Heart left ventricle (tissue), 16 donors: ENCODE measurements at places on chromosomes 13 and 19. TPM values are rescaled to one million over a fixed set of nuclear protein-coding genes. Genes with fewer than 3 reads are reported as not detected.

Gene TSSK6
- polyA plus RNA-seq = 0.57 TPM

Gene OR7C1
- not detected for polyA plus RNA-seq

Gene FAM216B
- polyA plus RNA-seq = 0.38 TPM

Gene SYT5
- not detected for polyA plus RNA-seq

Gene URAD
- not detected for polyA plus RNA-seq

Gene CFAP97D2
- polyA plus RNA-seq = not detected

Gene ZNF844
- polyA plus RNA-seq = 6.3 TPM

Gene ADGRE1
- polyA plus RNA-seq = 0.12 TPM

Gene GIPC3
- polyA plus RNA-seq = 1.2 TPM

Gene SMIM17
- 0.34 TPM for polyA plus RNA-seq

Gene PRRG2
- polyA plus RNA-seq = 3.2 TPM

Gene CLDND2
- polyA plus RNA-seq = not detected

- DNase-seq = no peak
Observed at GRCh38 chr13:27077451-27077850, 94.2 kb downstream of the USP12 start.

- DNase-seq = no peak
Observed at GRCh38 chr13:68727165-68727564, 1380.5 kb upstream of the ATXN8OS start.

- DNase-seq = no peak
Observed at GRCh38 chr19:37953171-37953917, 46.3 kb downstream of the SIPA1L3 start.

GRCh38 chr19:13902993-13903555 is 2.8 kb downstream of the BRME1 start:
- no peak for DNase-seq

DNA sequence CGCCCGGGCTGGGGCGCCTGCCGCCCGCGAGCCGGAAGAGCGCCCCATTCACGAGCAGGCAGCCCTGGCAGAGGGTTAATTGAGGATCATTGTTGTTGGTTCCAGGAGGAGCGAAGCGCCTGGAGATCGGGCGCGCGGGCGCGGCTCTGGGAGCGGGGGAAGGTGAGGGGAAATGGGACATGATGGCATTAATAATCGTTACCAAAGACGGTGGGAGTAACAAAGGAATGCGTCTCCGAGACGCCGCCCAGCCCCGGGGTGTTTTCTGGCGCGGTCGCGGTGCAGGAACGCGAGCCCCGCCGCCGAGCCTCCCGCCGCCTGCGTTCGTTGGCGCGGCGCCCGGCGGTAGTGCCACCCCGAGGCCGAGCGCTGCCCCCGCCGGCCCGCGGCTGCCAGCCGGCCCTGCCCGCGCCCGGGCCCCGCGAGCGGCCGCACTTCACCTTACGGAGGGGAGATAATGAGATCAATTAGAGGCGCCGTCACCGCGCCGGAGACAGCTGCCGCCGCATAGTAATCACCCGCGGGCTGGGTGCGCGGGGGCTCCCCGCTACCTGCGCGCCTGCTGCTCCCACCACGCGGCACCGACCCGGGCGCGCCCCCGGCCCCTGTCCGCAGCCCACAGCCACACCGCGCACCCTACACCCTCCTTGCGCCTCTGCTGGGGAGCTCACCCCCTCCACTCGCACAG is 2.8 kb downstream of the ZNF536 start:
- DNase-seq = no peak

- DNase-seq = no peak
Observed at GRCh38 chr13:19795956-19796355, 13.2 kb upstream of the PSPC1 start.

GRCh38 chr13:36193151-36193855 is 21.1 kb downstream of the SOHLH2 start:
- no peak for DNase-seq

DNA sequence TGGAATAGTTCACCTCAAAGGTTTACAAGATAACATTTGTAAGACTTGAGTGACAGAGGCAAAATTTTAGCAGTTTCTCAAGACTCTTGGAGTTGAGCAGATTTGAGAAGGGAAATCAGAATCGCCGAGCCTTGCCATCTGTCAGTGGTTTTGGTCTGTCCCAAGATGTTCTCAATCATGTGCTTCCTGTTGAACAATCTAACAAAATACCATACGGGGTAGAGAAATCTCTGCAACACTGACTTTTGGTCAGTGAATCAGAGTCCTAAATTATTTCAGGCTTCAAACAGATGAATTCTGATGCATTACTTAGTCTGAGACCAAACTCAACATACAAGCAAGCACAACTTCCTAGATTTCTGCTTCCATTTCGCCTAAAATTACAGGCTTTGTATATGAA is 3.8 kb downstream of the KCTD12 start:
- no peak for DNase-seq

- peak; percentile 80 for DNase-seq
Observed at GRCh38 chr19:56765137-56765536, 75.4 kb downstream of the PEG3 start.

- no peak for DNase-seq
Observed at GRCh38 chr19:19213426-19214158, 1.8 kb downstream of the NCAN start.

DNA sequence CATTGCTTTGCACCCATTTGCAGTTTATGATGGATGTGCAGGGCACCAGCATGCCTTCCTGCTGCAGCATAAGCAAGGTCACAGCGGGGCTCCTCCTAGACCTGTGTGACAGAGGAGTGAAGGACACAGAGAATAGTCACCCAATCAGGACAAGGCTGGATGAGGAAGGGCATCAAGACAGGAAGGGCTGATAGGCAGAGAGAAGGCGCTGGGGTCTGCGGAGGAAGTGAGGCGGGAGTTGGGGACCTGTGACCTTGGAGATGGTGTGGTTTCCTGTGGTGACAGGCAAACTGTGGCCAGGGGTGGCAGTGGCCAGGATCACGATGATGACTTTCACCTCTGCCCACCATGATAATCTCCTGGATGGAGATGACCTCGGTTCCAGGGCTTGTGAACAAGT is 16.4 kb upstream of the KCTD15 start:
- DNase-seq = no peak

GRCh38 chr19:31266731-31267130 is 82.5 kb downstream of the TSHZ3 start:
- no peak for DNase-seq

- DNase-seq = no peak
Observed at GRCh38 chr13:19606152-19606551, 27.3 kb upstream of the MPHOSPH8 start.

DNA sequence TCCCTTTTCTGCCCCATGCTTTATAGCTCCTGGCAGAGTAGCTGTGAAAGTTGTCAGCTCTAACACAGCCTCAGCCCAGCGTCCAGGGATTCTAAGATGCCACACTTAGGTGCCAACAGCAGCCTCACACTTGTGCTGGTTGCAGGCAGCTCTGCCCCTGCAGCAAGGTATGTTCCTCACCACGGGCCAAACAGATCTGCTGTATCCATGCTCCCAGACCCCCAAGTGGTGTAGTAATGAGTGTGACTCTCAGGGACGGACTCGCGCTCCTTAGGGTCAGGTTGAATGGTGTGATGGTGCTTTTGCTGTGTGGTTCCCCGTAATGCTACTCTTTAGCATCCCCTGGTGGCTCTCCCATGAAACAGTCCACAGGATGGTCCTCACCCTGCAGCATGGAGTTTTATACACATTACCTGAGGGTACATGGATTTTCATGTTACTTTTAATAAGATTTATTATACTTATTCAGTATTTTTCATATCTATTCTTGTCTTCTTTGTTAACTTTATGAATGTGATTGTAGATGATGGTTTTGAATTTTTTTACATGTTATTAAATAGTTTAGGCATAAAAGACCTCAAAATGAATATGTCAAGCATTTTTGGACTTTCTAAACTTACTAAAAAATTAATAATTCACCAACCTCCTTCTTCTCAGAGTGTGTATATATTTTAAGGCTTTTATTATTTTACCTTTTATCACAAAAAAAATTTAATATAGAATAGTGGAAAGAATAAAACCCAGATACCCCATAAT is 232.5 kb downstream of the SLC7A1 start:
- DNase-seq = peak; percentile 27

- peak; percentile 67 for DNase-seq
Observed at GRCh38 chr13:26254583-26255111, 718 bp downstream of the CDK8 start.

GRCh38 chr13:112697756-112698655 is 8.2 kb downstream of the ATP11A start:
- DNase-seq = peak; percentile 12

- DNase-seq = no peak
Observed at GRCh38 chr13:32178763-32179162, 136.4 kb downstream of the ZAR1L start.

DNA sequence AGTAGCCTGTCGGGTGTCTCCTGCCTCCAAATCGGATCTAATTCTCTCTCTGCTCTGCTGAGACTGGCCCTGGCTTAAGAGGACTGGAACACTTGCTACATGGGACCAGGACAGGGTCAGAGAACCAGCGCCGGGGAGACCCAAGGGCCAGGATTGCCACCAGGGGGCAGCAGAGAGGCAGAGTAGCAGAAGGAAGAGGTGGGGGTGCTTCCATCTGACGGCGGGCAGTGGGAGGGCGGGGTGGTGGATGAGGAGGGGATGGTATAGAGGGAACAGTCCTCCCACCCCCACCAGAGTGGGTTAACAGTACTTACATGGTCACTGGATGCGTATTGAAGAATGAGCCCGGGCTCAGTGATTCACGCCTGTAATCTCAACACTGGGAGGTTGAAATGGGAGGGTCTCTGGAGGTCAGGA is 11.9 kb downstream of the SELENOW start:
- DNase-seq = peak; percentile 85

DNA sequence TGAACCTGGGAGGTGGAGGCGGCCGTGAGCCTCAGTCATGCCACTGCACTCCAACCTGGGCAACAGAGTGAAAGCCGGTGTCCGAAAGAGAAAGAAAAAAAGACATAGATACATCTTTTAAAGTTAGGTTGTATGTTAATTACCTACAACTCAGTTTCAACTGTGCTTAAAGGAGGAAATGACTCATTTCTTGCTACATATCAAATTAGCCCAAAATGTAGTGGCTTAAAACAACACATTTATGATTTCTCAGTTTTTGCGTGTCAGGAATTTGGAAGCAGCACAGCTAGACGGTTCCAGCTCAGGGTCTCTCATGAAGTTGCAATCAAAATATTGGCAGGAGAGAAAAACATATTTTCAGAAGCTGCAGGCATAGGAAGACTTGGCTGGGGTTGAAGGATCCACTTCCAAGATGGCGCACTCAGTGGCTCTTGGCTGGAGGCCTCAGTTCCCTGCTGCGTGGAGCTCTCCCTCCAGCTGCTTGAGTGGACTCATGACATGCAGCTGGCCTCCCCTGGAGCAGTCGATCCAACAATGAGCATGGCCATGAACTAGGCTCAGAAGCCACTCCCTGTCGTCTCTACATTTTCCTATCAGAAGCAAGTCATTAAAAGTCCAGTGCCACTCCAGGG is 7.1 kb downstream of the LDLR start:
- peak; percentile 79 for DNase-seq

- DNase-seq = no peak
Observed at GRCh38 chr19:20186174-20186573, 19.2 kb downstream of the ZNF486 start.

DNA sequence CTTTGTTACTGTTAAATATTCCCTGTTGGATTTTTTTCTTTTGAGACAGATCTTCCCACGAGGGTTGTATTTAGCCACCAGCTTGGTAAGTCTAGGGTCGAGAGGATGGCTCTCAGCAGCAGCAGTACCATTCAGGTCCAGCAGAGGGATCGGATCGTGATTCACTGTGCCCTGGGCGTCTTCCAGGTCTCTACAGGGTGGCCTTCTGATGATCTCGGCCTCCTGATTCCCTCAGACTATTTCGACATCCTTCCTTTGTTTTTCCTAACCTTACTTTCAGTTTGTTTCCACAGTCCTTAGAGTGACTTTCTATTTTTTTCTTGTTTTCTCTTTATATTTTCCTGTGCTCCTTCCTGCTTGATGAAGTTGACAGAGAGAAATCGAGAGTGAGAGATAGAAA is 1436.9 kb downstream of the UQCRFS1 start:
- no peak for DNase-seq

DNA sequence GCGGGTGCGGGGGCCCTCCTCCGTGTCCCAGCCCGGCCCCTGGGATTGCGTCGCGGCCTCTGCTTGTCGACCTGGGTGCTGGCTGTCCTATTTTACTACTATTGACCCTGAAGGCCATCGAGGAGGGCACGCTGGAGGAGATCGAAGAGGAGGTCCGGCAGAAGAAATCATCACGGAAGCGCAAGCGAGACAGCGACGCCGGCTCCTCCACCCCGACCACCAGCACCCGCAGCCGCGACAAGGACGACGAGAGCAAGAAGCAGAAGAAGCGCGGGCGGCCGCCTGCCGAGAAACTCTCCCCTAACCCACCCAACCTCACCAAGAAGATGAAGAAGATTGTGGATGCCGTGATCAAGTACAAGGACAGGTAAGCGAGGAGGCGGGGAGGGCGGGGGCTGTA is 48.1 kb upstream of the LDLR start:
- DNase-seq = no peak

DNA sequence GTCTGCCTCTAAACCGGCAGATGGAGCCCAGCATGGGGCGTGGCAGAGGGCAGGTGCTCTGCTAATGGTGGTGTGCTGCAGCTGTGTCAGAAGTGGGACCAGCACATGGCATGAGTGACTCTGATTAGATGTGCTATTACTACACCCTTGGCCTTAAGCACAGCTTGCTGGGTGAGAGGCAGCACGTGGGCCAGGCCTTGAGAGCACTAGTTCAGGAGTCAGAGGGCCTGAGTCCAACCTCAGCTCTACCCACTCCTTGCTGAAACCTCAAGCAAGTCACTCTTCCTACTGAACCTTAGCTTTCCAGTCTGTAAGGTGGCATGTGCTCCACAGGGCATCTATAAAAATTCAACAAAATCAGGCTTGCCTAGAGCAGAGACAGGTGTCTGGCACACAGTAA is 22.7 kb downstream of the AKT2 start:
- no peak for DNase-seq

DNA sequence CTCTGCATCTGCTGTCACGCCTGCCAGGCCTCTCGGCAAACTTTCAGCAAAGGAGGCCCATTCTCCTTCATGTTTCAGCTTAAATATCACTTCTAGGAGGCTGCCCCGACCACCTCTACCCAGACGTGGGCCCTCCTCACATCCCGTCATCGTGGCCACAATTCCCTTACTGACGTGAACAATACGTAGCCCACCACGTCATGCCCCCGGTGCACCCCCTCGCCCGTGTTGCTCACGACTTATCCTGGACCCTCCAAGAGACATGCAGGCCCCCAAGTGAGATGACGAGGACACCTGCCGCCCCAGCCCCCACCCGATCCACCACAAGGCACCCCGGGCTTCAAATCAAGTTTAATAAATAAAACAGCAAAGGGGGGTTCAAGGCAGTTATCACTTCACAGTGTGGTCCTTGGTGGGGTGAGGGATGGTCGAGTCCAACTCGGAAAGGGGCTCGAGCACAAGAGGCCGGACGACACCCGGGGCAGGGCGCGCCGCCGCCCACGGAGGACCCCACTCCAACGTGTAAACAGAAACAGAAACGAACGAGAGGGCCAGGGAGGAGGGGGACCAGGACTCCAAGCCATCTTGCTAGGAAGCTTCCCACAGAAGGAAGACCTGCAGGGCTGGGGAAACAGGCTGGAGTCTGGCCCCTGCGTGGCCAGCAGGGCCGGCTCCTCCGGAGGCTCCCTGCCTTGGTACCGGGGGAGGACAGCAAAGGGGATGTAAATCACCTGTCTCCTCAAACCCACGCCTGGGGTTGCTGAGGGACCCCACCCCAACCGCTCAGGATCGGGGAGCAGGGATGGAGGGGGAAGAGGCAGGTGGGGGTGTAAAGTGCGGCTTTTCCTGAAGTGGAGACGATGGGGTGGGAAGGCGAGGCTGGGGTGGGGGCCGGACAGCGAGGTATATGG is 14.3 kb upstream of the PLPP2 start:
- no peak for DNase-seq

GRCh38 chr13:100637796-100638195 is 36.8 kb downstream of the TMTC4 start:
- no peak for DNase-seq
